CD14-positive monocyte (primary cell): ENCODE measurements at places on chromosomes 13 and 19.

DNA sequence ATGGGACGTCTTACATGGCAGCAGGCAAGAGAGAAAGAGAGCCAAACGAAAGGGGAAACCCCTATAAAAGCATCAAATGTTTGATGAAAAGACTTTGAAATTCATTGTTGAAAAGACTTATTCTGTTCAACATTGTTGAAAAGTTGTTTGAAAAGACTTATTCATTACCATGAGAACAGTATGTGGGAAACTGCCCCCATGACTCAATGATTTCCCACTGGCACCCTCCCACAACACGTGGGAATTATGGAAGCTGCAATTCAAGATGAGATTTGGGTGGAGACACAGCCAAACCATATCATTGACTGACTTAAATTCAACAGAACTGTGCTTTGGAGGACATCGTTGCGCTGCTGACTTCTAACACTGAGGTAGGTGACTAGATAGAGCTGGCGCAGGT lies 48.0 kb upstream of the RCBTB2 start:
- DNase-seq: no peak

- no peak for DNase-seq
Measured at GRCh38 chr13:54312885-54313284, 1284.3 kb downstream of the OLFM4 start.

DNA sequence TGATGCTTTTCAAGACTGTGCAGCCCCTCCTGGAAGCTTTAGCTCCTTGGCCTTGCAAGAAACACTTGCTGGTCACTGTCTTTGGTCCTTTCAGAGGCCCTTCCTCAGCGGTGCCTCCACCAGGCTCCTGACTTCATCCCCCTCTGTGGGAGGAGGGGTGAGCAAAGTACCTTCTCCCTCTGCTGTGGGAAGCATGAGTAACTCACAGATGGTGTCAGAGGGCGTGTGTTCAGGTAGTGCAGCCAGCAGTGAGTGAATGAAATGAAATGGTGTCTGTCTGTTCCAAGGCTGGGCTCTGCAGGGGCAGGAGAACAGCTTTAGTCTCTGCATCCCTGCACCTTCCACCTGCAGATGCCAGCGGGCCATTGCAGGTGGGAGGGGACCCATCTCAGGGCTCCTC lies 102.9 kb downstream of the SHISA2 start:
- no peak for DNase-seq

DNA sequence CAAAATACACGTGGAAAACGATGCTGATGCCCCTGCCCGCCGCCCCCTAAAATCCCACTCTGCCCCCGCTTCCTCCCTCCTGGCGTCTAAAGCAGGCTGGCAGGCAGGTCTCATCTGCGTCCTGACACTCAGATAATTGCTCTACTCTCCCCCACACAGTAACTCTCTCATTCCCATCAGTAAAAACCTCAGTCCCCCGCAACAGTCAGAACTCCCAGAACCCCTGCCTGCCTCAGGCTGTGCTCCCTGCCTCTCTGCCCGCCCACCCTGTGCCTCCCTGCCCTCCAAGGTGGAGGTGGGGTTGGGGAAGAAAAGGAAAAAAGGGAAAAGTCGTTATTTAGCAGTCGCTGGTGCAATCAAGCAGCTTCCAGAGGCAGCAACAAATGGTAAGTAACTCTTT lies 473.7 kb downstream of the EFNB2 start:
- no peak for DNase-seq

DNA sequence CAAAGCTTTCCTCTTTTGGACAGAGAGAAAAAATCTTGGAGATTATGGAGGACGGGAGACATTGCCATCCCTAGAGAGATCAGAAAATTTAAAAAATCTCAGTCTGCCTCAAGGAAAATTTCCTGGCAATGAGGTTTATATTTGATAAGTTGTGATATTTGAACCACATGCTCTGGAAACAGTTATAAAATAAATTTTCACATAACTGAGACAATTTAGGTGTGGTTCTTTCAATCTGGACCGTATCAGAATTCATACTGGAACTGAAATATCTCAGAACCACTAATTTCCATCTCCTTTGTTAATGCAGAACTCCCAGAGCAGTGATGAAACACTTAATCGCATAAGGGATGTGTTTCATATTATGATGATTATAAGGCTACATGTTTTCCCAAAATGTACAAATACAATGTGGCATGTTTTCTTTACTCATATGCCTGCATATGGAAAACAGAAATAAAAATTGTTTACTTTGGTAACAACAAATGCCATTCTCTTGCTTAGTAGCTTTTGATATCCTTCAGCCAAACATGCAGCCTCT lies 13.7 kb downstream of the UBE2L5 start:
- no peak for DNase-seq

DNA sequence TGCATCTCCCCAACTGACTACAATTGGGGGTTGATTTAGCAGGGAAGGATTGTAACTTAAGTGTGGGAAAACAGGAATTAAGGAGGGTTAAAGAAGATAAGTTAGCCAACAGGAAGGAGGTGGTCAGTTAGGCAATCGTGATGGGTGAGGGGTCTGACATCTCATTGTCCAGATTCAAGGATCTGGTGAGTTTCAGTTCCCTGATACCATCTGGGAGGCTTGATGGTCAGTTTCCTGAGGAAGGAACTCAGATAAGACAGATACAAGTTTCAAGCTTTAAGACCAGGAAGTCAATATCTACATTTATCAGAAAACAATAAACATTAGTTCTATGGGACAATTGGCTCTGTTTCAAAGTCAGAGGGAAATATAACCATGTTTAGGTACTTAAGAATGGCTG lies 601.8 kb downstream of the SLITRK6 start:
- DNase-seq: no peak

DNA sequence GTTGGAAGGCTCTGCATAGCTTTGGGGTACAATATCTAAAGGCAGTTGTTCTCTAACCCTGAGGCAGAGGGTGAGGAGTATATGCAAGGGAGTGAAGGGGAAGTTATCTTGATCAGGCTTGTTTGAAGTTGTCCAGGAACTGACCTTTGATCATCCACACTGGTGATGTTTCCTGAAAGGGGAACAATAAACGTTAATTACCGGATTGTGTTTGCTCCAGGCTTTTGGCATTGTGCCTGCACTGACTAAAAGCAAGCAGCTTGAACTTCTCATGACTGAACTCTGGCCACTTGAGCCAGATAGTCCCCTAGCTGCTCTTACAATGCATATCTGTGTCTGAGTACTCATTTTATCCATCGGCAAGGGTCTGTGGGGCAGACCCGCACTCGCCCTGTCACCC lies 27.0 kb upstream of the ZNF726 start:
- no peak for DNase-seq

- no peak for DNase-seq
Measured at GRCh38 chr19:49861107-49861506, 6.3 kb downstream of the PNKP start.

DNA sequence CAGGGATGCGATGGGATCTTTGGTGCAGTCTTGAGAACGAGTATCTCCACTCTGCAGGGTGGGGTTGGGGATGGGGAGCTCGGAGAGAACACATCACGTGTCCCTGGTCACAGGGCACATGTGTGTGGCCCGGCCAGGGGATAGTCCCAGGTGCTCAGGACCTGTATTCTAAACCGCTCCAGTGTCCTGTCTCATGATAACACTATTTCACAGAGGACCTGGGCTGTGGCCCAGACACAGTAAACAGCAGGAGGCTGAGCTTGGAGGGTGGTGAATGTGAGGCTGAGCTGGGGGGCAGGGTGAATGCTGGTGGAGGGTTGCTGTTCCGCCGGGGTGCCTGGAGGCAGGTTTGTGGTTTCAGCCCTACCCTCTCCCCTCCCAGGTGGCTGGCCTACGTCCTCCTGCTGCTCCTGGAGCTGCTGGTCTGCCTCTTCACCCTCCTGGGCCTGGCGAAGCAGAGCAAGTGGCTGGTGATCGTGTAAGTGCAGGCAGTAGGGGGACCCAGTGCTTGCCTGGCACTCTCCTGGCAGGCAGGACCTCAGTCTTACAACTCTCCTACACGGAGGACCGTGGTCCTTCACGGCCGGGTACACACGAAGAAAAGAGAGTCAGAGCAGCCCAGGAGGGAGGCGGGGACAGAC lies 11.1 kb downstream of the TTYH1 start:
- no peak for DNase-seq

- no peak for DNase-seq
Measured at GRCh38 chr13:28033894-28034655, 45.6 kb upstream of the URAD start.

- no peak for DNase-seq
Measured at GRCh38 chr19:39927524-39928356, 6.7 kb downstream of the FCGBP start.

DNA sequence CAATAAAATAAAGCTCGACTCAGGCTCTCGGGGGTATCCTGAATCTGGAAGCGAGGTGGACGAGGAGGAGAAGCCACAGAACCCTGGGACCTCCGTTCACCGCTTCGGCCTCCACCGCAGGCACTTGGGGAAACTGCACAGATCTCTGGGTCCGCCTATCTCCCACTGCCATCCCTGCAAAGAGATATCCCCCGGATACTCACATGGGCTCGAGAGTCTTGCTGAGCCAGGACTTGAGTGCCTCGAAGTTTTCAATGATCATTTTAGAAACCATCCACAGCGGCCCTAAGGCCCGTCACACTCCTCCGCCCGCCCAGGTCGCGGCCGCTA lies 589 bp downstream of the RBM26 start:
- DNase-seq: no peak

DNA sequence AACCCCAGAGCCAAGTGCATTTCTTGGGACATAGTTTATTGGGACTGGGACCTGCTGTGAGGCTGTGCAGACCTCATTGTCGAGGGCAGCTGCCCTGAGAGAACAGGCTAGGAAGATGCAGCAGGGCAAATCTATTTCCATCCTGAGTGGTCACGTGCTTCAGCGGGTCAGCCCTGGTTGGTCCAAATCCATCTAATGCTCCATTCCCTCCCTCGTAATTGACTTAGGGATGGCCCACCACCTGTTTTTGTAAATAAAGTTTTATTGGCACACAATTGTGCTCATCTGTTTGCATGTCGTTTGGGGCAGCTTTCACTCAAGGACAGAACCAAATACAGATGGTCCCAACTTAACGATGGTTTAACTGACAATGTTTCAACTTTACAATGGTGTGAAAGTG lies 75.5 kb upstream of the ADGRE5 start:
- DNase-seq: no peak

DNA sequence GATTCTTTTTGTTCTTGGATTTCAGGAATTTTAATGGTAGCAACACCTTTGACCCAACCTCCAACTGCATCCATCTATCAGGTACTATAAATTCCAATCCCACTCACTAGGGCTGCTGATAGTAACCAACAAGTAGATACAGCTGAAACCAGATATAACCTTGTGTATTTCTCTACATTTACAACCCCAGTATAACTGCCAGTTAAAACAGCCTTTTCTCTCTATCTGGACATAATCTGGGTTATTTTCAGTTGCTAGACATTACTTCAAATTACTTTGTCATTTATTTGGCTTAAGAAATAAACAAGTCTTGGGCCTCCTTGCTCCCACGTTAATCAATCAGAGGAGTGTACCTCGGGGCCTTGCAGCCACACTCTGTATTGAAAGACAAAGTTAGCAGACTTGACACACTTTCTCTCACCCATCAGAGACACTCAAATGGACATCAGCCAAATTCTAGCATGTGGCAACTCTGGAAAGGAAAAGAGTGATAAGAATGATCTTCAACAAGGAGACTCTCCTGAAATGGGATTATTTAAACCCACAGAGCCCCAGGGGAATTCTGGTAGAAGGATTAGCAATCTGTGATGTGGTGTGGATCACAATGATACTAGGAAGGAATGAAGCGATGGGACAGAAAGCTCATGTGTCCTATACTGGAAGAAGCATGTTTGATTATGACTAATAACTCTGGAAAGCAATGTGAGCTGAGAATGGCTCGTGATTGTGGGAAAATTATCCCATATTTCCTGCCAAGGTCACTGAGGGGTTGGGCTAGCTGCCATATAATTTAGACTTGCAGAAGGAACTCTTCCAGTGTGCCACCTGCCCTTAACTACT lies 157.5 kb downstream of the FLT1 start:
- DNase-seq: no peak

- no peak for DNase-seq
Measured at GRCh38 chr13:109974354-109974753, 188.0 kb upstream of the IRS2 start.

- peak; percentile 39 for DNase-seq
Measured at GRCh38 chr19:35142606-35143230, 337 bp upstream of the FXYD7 start.

- no peak for DNase-seq
Measured at GRCh38 chr13:25722893-25723292, 328.9 kb downstream of the SHISA2 start.

DNA sequence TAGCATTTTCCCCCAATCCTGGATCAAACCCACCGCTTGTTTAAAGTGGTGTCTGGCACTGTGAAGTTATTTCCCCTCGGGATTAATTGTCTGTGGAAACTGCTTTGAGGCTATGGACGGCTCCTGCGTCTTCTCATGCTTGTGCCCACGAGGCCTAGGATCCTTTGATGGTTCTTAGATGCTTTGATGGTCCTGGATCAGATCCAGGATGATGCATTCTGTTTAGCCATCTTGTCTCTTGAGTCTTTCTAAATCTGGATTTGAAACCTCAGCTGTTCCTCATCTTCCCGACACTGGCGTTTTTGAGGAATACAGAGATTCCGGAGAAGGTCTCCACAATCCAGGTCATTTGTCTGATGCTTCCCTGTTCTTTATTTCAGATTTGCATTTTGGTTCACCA lies 36.1 kb upstream of the USP29 start:
- DNase-seq: no peak

DNA sequence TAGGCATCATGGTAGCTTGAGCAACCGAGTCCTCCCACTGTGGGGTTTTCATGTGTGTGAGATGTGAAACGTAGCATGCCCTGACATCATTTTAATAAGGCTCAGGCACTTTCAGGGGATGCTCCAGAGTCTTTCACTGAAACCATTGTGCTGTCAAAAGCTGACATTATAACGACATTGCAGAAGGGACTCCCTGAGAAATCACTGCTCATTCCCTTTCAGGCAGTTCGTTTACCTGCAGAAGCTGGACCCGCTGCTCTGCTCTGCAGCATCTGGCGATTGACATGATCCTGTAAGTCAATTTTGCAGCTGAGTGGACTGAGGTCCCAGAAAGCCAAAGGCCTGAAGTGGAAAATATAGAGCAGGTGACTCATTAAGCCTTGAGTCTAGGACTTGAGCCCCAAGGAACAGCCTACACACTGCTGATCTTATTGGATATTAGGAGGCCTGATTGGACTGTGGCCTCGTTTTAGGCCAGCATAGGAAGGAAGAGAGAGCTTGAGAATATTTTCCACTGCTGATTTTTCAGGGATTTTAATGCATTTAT lies 54.0 kb upstream of the CNMD start:
- no peak for DNase-seq

DNA sequence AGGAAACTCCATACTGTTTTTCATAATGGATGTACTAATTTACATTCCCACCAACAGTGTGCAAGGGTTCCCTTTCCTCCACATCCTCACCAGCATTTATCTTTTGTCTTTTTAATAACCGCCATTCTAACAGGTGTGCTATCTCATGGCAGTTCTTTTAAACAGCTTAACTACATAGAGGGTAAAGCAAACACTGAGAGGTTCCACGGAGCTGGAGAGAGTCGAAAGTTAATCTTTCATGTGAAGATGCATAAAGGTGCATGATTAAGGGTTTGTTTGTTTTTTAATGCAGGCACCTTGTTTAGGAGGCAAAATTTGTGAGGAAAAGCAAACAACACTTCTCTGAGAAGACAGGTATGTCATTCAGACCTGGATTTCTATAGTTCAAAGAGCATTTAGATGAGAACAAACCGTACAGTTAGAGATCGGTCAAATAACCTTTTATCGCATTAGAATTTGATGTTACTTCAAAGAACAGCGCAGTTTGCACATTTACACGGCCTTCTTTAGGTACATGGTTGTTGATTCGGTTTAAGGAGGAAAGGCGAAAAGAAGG lies 193.9 kb downstream of the RBM26 start:
- DNase-seq: no peak
